Calu3 (cell line): ENCODE measurements at places on chromosomes 2 and 18.

DNA sequence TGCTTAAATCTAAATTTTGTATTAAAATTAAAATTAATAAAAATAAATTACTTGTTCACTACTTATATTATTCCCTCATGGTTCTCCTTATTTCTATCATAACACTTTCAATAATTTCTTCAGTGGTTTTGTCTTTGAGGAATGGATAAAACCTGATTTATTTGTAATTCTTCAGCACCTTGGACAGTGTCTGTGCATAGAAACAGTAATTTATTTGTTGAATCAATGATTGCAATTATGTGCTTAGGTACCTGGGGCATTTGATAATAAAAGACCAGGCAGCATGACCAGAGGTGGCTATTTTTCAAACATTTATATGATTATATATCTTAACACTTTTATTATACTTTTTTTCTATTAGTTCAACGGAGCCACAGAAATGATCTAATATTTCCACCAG, 1062.7 kb downstream of the DSC3 start:
- no peak for DNase-seq
- H3K36me3 ChIP-seq: no peaks in the 10 kb centered on the region
- no peak overlapping the region for H3K4me3 ChIP-seq
- H3K27ac ChIP-seq: no peak overlapping the region

DNA sequence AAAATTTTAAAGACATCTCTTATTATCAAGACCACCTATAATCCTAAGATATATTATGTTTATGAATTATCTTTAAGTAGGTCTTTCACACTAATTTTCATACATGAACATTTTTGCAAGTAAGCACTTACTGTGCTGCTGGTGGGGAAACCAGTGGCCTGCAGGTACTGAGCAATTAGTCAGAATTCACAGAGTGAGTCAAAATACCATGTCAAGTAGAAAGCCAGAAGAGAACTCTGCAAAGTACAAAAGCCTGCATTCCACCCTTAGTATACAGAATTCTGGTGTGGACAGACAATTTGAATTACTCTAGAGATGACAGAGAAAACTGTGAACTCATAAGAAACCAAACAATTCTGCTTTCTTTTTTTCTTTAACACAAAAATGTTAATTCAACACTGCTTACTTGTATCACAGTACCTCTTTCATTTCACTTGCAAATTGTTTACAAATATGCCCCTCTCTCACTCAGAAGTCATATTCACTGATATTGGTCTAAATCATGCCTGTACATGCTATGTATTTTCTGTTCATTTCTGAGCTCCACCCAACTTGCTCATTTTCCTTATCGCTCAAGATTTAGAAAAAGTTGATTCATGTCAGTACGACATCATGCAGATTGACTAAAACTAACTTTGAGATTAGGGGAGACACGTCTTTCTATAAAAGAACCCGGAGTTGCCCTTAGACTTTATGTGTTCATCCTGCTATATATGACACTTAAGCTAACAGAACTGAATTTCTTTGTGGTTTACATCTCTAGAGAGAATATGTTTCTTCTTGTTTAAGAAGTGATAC, 182.9 kb downstream of the IKZF2 start:
- no peaks in the 10 kb centered on the region for H3K4me1 ChIP-seq
- no peaks in the 10 kb centered on the region for H3K27me3 ChIP-seq
- H3K27ac ChIP-seq: no peak overlapping the region
- H3K36me3 ChIP-seq: no peaks in the 10 kb centered on the region
- DNase-seq: no peak

DNA sequence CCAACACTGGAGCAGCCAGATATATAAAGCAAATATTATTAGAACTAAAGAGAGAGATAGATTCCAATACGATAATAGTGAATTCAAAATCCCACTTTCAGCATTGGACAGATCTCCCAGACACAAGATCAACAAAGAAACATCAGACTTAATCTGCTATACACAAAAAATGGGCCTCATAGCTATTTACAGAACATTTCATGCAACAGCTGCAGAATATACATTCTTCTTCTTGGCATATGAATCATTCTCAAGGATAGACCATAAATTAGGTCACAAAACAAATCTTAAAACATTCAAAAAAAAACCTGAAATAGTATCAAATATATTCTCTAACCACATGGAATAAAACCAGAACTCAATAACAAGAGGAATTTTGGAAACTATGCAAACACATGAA, 23.8 kb upstream of the BAZ2B start:
- no peak overlapping the region for H3K27ac ChIP-seq
- no peaks in the 10 kb centered on the region for H3K36me3 ChIP-seq
- DNase-seq: no peak
- H3K4me3 ChIP-seq: no peak overlapping the region

GRCh38 chr2:169290433-169290832, 71.9 kb downstream of the LRP2 start:
- no peak overlapping the region for H3K4me3 ChIP-seq
- H3K27ac ChIP-seq: no peak overlapping the region
- DNase-seq: no peak

DNA sequence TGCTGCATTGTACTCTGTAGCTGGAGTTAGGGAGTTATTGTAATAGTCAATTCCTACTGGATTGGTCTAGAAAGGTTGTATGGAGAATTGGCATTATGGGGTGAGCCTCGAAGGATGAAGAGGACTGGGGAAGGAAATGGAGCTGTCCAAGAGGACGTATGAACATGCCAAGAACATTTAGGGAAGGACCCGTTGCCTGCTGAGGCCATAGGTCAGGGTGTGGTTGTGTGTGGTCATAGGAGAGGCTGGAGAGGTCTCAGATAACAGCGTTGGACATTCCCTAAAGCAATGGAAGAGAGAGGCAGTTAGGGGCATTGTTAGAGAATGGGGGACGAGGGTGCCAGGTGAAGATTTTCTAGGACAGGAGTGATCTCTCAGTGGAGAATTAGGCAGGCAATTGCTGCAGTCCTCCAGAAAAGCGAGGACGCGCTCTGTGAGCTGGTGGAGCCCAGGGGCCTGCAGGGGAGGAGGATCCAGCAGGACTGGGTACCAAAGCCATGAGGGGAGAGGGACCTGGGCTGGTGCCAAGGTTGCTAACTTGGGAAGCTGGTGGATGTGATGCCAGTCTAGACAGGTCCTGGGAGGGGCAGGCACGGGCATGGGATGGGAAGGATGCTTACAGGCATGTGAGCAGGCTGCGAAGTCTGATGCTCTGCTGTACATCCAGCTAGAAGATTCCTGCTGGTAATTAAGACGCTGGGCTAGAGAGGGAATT, 9.4 kb upstream of the PSD4 start:
- H3K27ac ChIP-seq: no peak overlapping the region
- H3K36me3 ChIP-seq: no peaks in the 10 kb centered on the region
- no peak for DNase-seq

DNA sequence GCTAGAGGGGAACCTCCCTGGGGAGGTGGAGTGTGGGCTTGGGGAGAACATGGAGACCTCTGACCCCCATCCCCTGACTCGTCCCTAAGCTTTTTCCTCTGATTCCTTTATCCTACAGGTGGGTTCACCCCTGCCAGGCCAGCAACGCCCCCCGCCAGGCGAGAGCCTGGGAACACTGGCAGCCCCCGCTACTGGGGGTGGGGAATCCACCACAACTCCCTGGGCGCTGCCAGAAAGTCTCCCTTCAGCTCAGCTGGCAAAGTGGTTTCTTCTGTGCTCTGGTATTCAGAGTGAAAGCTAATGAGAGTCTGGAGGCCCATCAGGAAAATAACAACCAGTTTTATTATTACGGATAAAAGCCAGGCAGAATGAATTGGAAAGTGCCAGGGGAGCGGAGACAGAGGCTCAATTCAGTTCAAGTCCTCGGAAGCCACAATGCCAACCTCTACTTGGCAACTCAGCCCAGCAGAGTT, 2.8 kb downstream of the DIPK1C start:
- peaks cover 5% of the 10 kb centered on the region for H3K36me3 ChIP-seq
- H3K4me3 ChIP-seq: no peak overlapping the region

GRCh38 chr2:60746318-60746717, 9.8 kb upstream of the PAPOLG start:
- no peaks in the 10 kb centered on the region for H3K27me3 ChIP-seq
- DNase-seq: no peak
- no peak overlapping the region for H3K4me3 ChIP-seq
- H3K27ac ChIP-seq: no peak overlapping the region
- no peaks in the 10 kb centered on the region for H3K4me1 ChIP-seq

DNA sequence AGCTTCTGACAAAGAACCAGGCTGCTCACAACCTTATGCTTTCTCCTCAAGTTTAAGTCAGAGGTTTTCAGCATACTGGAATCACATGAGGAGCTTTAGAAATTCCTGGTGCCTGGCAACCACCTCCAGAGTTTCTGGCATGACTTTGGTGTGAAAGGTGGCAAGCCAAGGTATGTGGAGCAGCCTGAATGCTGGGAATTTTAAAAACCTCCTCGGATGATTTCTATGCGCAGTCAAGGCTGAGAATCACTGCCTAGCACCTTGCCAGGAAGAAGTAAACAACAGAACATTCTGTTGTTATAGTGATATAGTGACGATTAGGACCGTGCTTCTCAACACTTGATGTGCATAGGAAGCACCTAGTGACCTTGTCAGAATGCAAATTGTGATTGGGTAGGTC, 11.7 kb downstream of the CCBE1 start:
- no peak overlapping the region for H3K4me3 ChIP-seq
- no peaks in the 10 kb centered on the region for H3K36me3 ChIP-seq
- H3K27ac ChIP-seq: no peak overlapping the region
- no peaks in the 10 kb centered on the region for H3K4me1 ChIP-seq
- no peak for DNase-seq

DNA sequence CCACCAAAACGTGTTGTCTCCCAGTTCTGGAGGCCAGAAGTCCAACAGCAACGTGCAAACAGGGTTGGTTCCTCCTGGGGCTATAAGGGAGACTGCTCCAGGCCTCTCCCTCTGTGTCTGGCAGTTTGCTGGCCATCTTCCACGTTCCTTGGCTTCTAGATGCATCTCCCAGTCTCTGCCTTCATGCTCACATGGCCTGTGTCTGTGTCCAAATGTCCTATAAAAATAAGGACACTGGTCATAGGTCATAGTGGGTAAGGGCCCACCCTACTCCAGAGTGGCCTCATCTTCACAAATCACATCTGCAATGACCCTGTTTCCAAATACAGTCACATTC, 69.4 kb upstream of the TAF1B start:
- H3K36me3 ChIP-seq: peaks cover 7% of the 10 kb centered on the region
- H3K4me1 ChIP-seq: peaks cover 15% of the 10 kb centered on the region

GRCh38 chr2:26346454-26347053, at the start of gene ADGRF3:
Gene ADGRF3 (minus strand): TSS chr2:26346789. CDS start chr2:26346234, 555 bp downstream.
- peak; percentile 55 for DNase-seq
- peak within 1 kb of the TSS; percentile 82 for H3K27ac ChIP-seq
- peaks cover 36% of the 10 kb centered on the region for H3K4me1 ChIP-seq
- H3K36me3 ChIP-seq: peaks cover 58% of the 10 kb centered on the region
- H3K27me3 ChIP-seq: no peaks in the 10 kb centered on the region

DNA sequence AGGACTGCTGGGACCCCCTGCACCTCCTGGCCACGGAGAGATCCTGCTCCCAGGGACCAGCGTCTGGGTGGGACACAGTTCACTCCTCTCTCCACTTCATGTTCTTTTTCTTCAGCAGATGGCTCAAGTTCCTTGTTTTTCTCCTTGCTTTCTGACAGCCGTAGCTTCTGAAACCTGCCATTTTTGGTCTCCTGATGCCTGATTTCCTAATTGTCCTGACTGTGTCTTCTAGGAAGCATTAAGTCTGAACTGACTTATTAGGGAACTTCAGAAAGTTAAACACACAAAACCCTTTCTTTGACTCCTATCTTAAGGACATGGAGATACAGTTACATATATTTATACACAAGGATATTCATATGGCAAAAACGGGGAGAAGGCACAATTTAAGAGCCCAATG, 22.7 kb downstream of the CNNM4 start:
- no peaks in the 10 kb centered on the region for H3K27me3 ChIP-seq
- no peak for DNase-seq
- H3K4me1 ChIP-seq: peaks cover 9% of the 10 kb centered on the region
- no peak overlapping the region for H3K4me3 ChIP-seq
- H3K27ac ChIP-seq: no peak overlapping the region

DNA sequence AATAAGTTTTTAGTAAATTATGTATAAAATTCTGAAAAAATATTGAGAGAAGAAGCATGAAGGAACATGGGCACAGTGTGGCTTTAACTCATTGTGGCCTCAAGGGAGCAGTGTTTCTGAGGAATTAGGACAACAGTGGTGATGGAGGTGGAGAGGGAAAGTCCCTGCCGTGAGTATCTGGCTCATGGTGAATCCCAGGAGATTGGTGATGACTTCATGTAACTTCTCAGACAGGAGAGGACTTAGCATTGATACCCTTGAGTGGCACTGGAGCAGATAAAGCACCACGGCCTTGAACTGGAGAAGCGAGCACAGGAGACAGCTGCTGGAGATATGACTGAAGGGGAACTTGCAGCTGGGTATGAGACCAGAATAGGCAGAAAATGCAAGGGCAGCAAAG, 35.0 kb upstream of the LRP1B start:
- no peak overlapping the region for H3K27ac ChIP-seq
- H3K4me1 ChIP-seq: peaks cover 9% of the 10 kb centered on the region
- peak; percentile 27 for DNase-seq
- no peaks in the 10 kb centered on the region for H3K27me3 ChIP-seq
- H3K36me3 ChIP-seq: no peaks in the 10 kb centered on the region

- H3K27me3 ChIP-seq: no peaks in the 10 kb centered on the region
- no peaks in the 10 kb centered on the region for H3K36me3 ChIP-seq
- no peak overlapping the region for H3K27ac ChIP-seq
- DNase-seq: no peak
- H3K4me3 ChIP-seq: no peak overlapping the region
Observed at GRCh38 chr2:185676316-185676715, 62.3 kb upstream of the FSIP2 start.

DNA sequence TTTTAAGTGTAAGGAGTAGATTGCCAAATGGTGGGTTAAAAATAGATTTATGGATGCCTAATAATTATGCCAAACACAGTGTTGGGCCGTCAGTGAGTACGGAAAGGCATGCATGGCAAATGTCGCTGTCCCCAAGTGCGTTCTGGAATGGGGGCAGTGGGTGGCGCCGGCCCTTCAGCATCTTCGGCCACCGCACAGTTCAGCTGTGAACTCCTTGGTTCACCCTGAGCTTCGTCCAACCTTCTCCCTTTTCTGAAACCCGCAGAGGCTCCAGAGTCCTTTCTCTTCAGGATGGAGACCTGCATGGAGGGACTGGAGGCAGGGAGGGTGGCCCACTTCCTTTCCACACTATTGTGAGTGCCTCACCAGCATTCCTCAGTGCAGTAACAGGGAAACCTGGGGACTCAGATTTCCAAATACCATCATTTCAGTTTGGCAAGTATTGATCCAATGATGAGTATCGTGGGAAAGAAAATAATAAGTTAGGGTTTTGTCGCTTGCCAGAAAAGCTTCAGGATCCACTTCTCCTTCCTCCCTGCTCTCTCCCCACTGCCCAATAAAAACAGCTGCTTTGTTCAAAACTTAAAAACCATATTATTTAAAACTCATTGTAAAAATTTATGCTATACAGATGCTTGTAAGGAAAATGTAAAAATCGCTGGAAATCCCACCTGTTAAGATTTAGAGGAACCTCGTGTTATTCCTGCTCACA, 74.6 kb upstream of the TXNDC2 start:
- no peaks in the 10 kb centered on the region for H3K36me3 ChIP-seq
- H3K27ac ChIP-seq: no peak overlapping the region
- peaks cover 8% of the 10 kb centered on the region for H3K4me1 ChIP-seq
- no peak for DNase-seq

- H3K4me3 ChIP-seq: no peak overlapping the region
- no peak for DNase-seq
- H3K36me3 ChIP-seq: peaks cover 4% of the 10 kb centered on the region
- H3K27ac ChIP-seq: no peak overlapping the region
- no peaks in the 10 kb centered on the region for H3K4me1 ChIP-seq
- H3K27me3 ChIP-seq: no peaks in the 10 kb centered on the region
Observed at GRCh38 chr18:80168346-80168745, 59.3 kb downstream of the ADNP2 start.

GRCh38 chr2:3488061-3488531, 31.2 kb downstream of the ADI1 start:
- no peak overlapping the region for H3K4me3 ChIP-seq
- no peak overlapping the region for H3K27ac ChIP-seq
